ENCODE measurements at places on chromosomes 11 and 22.

- peak; percentile 96 for DNase-seq
Observed at GRCh38 chr11:75639762-75640181, 29.1 kb downstream of the MAP6 start.

DNA sequence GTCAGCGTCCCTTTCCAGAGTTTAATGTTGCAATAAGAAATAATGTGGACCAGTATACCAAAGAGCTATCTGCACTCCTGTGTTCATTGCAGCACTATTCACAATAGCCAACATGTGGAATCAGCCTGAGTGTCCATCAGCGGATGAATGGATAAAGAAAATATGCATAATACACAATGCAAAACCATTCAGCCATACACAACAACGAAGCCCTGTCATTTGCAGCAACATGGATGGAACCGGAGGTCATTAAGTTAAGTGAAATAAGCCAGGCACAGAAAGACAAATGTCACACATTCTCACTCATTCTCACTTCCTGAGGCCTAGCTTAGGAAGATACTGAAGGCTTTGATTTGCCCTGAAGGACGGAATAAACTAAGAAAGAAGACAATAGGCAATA is 22.1 kb downstream of the SLC5A4 start:
- DNase-seq: no peak

DNA sequence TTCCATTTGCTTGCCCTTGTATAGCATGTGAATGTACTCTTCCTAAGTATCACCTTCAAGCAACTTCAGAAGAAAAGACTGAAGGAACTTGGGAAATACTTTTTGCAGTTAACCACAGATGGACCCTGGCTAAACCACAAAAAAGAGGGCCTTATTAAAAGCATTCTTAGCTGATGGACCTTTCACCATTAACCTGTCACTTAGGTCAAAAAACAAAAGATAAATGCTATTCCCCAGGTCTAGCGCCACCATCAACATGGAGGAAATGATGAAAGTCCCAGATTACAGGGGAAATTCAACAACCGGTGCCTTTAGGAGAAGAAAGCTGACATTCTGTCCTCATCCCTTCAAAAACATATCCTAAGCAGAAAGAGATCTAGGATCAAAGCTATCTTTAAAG is 29.5 kb downstream of the STK33 start:
- DNase-seq: no peak

- no peak for DNase-seq
Observed at GRCh38 chr11:14235701-14236100, 123.3 kb downstream of the RRAS2 start.

GRCh38 chr11:18171377-18172000 is 1.1 kb upstream of the MRGPRX4 start:
- no peak for DNase-seq

GRCh38 chr11:9039198-9039597 is 35.4 kb upstream of the NRIP3 start:
- DNase-seq: no peak

DNA sequence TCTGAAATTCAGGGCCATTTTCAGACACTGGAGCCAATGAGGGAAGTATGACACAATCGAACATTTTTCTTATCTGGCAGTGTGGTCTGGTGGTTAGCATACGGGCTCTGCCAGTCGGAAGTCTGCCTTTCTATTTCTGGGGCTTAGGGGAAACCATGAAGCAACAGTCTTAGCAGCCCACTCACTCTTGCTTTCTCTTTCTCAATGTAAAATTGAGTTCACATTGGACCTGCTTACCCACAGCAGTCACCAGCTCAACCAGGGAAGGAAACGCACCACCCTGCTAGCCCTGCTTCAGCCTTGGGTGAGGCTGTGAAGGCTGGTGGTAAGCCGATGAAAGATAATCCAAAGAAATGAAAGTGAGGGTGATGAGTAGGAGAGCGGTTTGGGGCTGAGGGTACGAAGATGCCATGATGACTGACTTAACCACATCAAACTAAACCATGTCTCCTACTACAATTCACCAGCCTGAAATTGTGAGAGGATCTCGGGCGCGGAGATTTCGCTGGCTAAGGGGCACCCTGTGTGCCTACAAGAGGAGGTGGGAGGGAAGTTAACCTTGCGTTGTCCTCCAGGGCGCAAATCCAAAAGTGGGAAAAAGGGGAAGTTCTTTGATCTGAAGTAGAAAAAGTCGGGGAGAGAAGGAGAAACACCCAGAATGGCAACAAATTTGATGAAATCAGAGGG is 2.0 kb upstream of the LMO2 start:
- DNase-seq: no peak

- DNase-seq: no peak
Observed at GRCh38 chr11:34044664-34045485, 6.7 kb upstream of the CAPRIN1 start.

- DNase-seq: no peak
Observed at GRCh38 chr11:10317776-10318526, 13.1 kb downstream of the ADM start.

DNA sequence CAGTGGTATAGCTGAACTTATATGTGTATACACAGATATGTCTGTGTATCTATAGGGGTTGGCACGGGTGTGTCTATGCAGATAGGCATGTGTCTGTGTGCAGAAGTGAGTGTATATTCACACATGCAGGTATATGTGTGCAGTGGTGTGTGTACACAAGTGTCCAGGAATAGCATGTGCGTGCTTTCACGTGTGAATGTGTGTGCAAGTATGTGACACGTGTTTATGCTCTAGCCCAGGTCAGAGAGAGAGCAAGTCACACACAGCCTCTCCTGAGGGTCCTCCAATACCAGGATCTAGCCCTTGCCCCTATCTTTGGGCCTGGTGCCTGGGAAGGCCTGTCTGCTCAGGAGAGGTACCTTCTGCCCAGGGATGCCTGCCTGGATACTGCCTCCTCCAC is 26.3 kb downstream of the PDE2A start:
- DNase-seq: no peak

GRCh38 chr22:22872722-22873708 is 14.6 kb upstream of the IGLL5 start:
- no peak for DNase-seq

DNA sequence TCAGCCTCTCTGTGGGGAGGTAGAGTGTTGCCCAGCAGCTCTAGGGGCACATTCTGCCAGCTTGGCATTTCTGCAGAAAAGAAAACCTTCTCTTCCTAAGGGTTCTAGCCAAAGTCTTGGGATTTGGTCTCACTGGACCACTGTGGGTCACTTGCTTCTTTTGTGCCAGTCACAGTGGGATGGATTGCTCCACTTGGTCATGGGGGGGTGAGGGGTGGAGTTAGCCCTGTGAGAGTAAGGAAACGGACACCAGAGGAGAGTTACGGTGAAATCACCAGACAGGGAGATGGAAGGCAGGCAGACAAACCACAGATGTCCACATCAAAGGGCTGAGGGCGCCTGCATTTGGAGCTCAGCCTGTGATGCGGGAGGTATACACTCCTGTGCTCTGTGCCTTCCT is 10.8 kb downstream of the SGSM1 start:
- DNase-seq: no peak

DNA sequence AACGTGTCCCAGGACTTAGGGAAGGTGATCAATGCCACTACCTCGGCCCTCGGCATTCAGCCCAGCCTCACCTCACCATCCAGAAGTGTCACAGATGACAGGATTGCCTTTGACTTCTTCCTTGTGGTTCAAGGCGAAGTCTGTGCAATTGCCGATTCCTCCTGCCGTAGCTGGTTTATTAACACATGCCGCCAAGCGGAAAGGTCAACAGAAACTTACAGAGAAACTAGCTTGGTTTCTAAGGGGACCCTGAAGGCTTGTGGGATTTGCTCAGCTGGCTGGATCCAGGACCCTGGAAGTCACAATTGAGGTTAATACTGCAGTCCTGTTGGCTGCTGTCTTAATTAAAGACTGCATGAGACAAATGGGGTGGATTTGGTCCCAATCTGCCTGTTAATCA is 65.6 kb downstream of the SHANK2 start:
- no peak for DNase-seq

DNA sequence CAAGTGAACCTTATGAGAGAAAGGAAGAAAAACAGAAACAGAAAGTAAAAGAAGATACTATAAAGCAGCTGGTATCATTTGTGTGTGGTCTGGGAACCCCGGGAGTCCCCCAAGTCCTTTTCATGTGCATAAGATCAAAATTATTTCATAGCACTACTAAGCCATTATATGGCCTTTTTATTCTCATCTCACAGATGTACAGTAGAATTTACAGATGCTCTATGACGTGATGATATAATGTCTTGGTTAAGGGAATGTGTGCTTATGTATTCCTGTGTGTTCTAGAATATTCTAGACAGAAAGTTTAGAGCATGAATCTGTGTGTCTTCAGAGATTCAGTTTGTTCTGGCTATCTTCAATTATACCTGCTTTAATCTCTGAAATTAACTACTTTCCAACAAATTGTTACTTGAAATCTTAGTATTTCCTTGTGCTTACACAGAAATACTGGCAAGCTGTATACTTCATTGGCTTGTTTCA is 8.6 kb upstream of the TPP1 start:
- DNase-seq: no peak

DNA sequence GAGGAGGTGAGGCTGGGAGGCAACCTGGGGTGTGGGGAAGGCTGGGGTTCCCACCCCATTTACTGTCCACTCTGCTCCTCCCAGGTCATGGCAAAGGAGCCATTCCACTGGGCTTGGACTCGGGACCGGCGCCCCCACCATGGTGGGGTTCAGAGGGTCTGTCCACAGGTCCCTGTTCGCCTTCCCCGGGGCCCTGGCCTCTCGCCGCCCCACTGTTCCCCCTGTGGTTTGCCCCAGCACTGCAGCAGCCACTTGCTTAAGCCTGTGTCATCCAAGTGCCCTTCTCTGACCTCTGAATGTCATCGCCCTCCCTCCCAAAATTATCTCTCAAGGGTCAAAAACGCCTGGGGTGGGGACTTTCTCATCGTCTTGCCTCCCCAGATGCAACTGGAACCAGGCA is 2.6 kb downstream of the SPDYC start:
- DNase-seq: no peak

DNA sequence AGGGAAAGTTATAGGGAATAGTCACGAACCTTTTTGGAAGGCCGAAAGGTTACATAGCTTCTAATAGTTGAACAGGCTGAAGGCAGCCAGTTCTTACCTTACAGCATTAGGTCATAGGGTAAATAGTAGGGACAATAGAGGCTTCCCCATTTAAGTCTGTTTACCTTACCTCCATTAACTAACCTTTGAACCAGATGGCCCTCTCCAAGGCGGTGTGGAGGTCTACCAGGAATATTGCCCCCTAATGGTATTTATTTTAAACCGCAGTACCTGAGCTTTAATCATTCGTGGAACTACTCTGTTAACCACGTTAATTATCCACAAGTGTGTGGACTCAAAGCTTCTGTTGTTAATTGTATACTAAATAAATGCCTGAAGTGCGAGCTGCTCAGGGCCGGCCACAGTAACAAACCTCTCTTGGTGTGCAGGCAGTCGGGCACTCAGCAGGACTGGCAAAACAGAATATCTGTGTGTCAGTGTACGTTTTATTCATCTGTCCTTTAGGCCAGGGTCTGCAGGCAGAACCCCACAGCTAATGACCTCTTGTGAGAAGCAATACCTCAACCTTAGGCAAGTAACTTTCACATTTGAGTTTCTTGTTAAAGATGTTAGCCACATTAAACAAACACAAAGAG is 81.7 kb downstream of the PRCP start:
- DNase-seq: no peak

GRCh38 chr11:133443206-133443747 is 89.0 kb downstream of the OPCML start:
- DNase-seq: no peak

GRCh38 chr11:69557266-69557665 is 75.8 kb downstream of the LINC01488 start:
- no peak for DNase-seq

DNA sequence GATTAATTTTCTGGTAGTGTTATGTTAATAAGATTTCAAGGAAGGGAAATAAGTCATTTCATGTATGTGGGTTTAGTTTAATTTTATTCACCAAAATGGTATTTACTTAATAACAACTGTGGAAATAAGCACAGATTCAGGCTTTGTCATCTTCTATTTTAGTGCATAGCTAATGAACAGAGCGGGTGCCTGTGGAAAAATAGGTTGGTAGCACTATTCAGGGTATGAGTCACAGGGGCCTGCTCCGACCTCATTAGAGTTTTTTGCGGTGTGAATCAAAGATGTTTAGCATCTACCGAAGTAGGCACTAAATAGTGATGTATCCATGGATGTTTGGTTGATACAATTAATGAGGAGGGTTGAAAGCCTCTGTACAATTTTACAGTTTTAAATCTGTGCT is 78.2 kb downstream of the FAT3 start:
- no peak for DNase-seq

- DNase-seq: peak; percentile 47
Observed at GRCh38 chr11:9575260-9576240, 2.1 kb downstream of the WEE1 start.
